Activated CD4-positive, alpha-beta T cell treated with anti-CD3 and anti-CD28 coated beads for 1 hour (primary cell): ENCODE measurements at places on chromosomes 12 and 14.

- no peak for DNase-seq
Observed at GRCh38 chr12:115869604-115870003, 407.9 kb downstream of the MED13L start.

GRCh38 chr12:42608196-42608825 is 18.8 kb upstream of the PRICKLE1 start:
- no peak for DNase-seq

- no peak for DNase-seq
Observed at GRCh38 chr14:56581041-56581727, 1.6 kb downstream of the TMEM260 start.

DNA sequence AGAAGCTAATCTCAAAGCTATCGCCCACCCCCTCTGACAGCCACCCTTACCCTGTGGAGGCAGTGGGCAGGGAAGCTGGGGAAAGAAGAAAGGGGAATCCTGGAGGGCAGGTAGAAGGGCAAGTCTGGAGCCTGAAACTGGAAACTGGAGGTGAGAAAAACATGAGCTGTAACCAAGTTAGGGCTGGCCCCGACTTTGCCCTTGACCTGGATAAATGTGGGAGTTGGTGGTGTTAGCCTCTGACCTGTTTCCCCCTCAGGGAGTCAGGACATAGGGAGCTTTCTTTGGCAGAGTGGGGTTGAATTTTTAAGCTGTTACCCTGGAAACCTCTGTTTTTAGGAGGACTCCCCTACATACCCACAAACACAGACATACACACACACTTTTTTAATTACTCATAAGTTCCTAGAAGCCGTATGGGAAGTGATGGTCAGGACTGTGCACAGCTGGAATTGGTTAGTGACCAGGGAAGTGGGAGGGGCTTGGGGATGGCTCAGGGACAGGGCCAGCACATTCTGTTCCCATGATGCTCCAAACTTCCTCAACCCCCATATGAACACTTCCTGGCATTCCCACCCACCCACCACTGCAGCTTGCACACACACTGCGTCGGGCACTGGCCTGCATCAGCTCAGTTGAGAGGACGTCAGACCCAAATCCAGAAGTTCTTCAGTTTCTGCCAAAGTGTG is 5.0 kb upstream of the MMP19 start:
- DNase-seq, result no peak

DNA sequence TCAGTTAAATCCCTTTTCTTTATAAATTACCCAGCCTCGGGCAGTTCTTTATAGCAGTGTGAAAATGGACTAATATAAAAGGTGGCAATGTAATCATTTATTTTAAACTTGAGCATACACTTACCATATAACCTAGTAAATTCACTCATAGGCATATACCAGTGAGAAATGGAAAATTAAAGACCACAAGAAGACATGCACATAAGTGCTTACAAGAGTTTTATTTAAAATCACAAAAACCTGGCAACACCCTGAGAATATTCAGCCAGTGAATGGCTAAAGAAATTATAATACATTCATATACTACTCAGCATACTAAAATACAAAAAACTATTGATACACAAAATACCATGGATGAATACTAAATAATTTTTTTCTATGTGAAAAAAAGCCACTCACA is 1017.5 kb upstream of the TMEM132C start:
- DNase-seq, result no peak

GRCh38 chr14:104138718-104139459 is 502 bp downstream of the KIF26A start:
- no peak for DNase-seq

GRCh38 chr12:125824276-125824675 is 759.0 kb downstream of the AACS start:
- DNase-seq, result no peak

DNA sequence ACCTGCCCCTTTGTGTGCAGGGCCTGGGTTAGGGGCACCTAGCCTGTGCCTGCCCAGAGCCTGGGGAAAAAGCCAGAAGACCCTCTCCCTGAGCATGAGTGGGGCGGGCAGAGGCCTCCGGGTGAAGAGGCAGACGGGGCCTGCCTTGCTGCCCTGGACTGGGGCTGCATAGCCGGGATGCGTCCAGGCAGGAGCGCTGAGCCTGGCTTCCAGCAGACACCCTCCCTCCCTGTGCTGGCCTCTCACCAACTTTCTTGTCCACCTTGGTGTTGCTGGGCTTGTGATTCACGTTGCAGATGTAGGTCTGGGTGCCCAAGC is 216.1 kb downstream of the TMEM121 start:
- no peak for DNase-seq

- DNase-seq, result no peak
Observed at GRCh38 chr14:21978184-21978998, 304.8 kb upstream of the OR4E1 start.

DNA sequence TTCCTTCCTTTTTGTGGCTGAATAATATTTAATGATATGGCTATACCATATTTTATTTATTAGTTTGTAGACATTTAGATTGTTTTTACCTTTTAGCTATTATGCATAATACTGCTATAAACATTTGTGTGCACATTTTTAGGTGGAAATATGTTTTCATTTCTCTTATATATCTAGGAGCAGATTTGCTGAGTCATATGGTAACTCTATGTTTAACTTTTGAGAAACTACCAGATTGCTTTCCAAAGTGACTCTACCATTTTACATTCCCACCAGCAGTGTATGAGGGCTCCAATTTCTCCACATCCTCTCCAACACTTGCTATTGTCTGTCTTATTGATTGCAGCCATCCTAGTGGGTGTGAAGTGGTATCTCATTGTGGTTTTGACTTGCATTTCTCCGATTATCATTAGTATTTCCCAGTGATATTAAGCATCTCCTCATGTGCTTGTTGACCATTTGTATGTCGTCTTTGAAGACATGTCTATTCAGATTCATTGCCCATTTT is 160.2 kb downstream of the KICS2 start:
- no peak for DNase-seq

DNA sequence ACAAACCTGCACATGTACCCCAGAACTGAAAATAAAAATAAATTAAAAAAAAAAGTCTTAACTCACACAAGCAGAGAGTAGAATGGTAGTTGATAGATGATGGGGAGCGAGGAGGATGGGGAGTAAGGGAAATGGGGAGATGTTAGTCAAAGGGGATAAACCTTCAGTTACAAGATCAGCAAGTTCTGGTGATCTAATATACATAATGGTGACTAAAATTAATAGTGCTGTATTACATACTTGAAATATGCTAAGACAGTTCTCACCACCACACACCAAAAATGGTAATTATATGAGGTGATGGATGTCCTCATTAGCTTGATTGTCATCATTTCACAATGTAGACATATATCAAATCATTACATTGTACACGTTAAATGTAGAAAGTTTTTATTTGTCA is 3.2 kb upstream of the C12orf42 start:
- no peak for DNase-seq

DNA sequence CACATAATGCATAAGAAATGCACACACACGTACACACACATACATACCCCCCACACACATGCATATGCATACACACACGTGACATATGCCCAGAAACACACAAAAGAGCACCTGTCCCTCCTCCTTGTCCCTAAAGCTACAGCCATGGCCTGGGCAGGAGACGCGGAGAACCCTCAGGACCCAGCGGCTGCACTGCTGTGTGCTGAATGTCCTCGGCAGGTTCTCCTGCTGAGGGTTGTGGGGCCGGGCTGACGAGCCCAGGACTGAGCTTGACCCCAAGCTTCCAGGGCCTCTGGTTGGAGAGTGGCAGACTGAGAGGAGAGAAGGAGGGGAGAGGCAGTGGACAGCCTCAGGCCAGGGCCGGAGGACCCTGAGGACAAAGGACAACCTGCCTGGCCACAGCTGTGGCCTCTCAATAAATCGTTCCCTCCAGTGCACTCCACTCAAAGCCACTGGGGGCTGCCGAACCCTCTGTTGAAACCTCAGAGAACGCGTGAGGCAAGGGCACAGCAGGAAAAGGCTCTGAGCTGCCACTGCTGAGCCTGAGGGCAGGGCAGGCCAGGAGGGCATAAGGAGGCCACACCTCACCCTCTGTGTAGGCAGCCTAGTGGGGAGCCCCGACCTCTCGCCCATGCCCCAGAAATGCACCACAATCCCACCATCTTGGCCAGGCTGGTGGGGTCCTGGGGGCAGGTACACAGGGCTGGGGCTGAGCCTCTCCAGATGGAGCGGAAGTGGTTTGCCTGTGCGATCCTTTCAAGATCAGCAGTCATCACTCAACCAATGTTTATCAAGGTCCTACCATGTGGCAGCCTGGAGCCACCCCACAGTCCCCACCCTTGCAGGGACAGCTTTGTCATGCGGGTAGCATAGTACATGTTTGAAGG is 3.1 kb downstream of the CACNA2D4 start:
- peak; percentile 7 for DNase-seq

- DNase-seq, result no peak
Observed at GRCh38 chr14:52063052-52063462, 5.8 kb downstream of the NID2 start.

GRCh38 chr12:89918172-89918846 is 209.7 kb upstream of the ATP2B1 start:
- no peak for DNase-seq

DNA sequence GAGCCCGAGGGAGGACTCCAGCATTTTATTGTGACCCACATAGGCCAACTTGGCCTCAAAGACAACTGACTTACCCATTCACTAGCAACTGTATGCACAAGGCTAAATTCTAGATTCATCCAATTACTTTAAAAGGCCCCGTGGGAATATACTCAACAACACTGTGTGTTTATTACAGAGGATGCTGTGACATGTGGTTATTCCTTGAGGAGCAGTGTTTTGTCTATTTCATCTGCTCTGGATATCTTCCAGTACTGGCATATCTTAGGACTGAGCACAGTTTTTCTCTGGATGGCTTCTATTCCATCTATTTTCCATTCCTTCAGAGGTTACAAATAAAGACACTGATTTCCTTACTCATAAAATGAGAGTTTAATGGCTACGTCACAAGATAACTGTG is 87.2 kb upstream of the KRAS start:
- no peak for DNase-seq

GRCh38 chr14:71341156-71341555 is 433.9 kb downstream of the PCNX1 start:
- no peak for DNase-seq

DNA sequence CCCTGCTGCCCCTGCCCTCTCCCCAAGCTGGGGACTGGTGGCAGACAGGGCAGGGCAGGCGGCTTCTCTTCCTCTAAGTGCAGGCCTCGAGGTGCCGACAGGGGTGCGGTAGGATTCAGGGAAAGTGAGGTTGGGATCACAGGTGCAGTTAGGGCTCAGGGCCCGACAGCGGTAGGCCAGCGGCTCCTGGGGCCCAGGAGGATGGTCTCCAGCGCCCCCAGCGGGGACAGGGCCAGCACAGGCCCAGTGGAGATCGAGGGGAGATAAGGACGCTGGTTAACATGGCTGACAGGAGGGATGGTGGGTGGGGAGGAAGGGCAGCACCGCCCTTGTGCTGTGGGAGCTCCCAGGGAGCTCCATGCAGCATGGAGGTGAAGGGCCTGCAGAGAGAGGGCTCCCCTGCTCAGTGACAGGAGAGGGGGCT is 935 bp upstream of the CRIP1 start:
- DNase-seq, result no peak

DNA sequence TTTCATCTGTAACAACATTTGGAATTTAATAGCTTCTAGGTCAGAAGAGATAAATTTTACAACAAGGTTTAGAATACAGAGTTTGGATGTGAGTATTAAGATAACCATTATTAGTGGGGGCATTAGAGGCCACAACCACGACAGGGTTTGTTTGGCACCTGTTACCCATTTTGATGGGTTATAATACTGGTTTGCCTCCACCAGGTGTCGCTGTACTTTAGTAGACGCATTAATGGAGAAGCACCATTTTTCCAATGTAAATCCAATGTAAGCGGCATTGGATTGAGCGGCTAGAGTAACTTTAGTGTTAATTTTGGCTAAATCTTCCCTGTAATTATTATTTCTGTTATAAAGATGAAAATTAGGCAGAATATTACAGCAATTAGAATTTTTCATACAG is 136.2 kb downstream of the SLCO1B3 start:
- no peak for DNase-seq

DNA sequence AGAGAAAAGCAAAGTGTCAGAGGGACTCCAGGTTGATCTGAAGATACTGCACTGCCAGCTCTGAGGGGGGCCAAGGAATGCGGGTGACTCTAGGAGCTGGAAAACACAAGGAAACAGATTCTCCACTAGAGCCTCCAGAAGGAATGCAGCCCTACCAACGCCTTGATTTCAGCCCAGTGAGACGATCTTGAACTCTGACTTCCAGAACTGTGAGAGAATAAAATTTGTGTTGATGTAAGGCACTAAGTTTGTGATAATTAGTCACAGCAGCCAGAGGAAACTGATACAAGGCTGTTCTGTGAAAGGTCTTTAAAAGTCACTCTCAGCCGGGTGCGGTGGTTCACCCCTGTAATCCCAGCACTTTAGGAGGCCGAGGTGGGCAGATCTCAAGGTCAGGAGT is 34.2 kb downstream of the CKAP4 start:
- no peak for DNase-seq

DNA sequence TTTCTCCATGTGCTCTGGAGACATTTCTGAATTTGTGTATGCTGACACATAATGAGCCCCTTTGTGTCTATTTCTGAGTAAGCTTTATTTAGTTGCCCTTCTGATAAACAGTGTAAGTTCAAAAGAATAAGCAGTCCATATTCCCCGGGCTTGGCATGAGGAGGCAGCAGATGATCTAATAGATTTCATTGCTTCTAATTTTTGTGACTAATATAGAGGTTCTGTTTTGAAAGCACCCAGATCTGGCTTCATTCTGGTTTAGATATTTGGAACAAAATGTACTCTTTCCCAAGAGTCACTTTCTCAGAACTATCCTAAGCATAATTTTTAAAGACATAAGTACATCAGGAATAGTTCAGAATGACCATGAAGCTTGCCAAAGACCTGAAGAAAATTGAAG is 290.9 kb downstream of the BTG1 start:
- no peak for DNase-seq

- no peak for DNase-seq
Observed at GRCh38 chr14:63468294-63468693, 74.9 kb downstream of the PPP2R5E start.

DNA sequence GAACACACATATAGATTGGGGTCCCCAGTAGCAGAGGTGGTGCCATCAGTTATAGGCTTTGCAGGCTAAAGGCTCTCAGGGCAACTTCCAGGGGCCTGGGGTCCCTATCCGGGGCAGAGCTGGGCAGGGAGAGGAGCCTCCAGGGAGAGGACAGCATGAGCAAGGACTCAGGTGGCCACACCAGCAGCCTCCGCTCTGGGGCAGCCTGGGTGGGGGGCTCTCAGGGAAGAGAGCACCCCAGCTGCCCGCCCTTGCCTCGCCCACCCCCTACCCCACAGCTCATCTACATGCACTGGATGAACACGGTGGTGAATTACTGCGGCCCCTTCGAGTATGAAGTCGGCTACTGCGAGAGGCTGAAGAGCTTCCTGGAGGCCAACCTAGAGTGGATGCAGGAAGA is 14.0 kb downstream of the PLBD2 start:
- no peak for DNase-seq

GRCh38 chr14:59161561-59162175 is 26.8 kb upstream of the DAAM1 start:
- DNase-seq, result no peak

- DNase-seq, result no peak
Observed at GRCh38 chr12:46963977-46964971, 115.1 kb upstream of the PCED1B start.
